Fibroblast of lung (primary cell): ENCODE measurements at places on chromosomes 5 and 9.

DNA sequence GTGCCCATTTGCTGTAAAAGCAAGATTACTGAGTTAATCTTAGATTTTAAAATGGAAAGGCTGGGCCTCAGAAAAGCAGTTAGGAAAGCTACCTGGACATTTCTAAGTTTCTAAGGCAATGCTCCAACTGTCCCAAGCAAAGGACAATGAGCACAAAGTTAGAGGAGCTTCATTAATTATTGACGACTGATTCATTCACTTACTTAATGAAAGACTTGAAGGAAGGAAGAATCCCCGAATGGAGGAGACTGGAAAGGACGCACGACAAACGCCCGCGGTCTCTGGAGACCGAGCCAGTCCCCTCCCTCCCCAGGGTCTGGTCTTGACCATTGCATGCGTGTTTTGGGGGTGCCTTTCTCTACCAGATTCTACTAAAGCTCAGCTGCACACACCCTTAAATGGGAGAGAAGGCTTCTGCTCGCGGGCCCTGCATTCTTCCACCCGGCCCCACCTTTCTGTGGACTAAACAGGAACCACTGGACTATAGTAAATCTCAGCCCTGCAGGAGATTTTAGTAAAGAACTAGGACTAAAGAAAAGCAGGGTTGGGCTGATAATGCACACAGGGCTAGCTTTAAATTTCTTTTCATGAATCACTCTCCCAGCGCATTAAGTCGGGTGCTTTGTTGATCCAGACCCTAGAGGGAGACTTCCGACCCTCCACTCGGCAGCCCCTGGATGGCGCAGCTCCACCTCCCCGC is 44.8 kb downstream of the CTSL start:
- DNase-seq, result no peak

DNA sequence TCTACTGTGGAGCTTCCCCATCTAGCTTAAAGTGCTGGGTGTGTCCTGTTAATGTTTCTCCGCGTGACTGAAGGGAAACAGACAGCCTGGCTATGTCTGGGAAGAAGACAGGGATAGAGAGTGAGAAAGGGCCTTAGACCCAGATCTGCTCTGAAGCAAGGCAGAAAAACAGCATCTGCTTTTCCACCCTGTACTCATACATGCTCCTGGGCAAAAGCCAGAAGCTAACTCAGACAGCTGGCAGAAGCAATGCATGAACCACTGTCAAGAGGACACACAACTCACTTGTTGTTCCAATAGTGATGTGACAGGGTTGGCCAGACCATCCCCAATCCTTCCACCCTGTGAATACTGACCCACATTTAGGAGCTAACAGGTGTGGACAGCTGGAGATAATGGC is 63.3 kb downstream of the DPYSL3 start:
- no peak for DNase-seq

GRCh38 chr5:175489693-175490443 is 11.5 kb downstream of the SFXN1 start:
- DNase-seq, result no peak

- DNase-seq, result no peak
These were observed 47.6 kb downstream of the GGTA1 start for GRCh38 chr9:121452085-121452484.

- DNase-seq, result peak; percentile 92
These were observed 80.4 kb upstream of the ADAMTSL1 start for GRCh38 chr9:18393340-18394130.

- DNase-seq, result no peak
These were observed 30.8 kb downstream of the CNTRL start for GRCh38 chr9:121105531-121105930.

DNA sequence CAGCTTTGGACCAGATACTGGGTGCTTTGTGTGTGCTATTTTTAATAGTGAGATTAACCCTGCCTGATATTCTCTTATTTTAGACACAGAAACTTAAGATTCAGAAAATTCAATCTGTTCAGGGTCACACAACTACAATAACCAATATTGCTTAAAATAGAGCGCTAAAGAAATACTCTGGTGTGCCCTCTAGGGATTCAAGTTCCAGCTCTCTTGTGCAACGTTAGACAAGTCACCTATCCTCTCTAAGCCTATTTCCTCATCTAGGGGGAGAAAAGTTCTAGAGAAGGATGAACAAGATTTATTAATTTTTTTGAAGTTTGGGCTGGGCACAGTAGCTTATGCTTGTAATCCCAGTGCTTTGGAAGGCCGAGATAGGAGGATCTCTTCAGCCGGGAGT is 2.1 kb upstream of the SCAI start:
- DNase-seq, result no peak

GRCh38 chr5:179268966-179269693 is 76.1 kb downstream of the ADAMTS2 start:
- no peak for DNase-seq

DNA sequence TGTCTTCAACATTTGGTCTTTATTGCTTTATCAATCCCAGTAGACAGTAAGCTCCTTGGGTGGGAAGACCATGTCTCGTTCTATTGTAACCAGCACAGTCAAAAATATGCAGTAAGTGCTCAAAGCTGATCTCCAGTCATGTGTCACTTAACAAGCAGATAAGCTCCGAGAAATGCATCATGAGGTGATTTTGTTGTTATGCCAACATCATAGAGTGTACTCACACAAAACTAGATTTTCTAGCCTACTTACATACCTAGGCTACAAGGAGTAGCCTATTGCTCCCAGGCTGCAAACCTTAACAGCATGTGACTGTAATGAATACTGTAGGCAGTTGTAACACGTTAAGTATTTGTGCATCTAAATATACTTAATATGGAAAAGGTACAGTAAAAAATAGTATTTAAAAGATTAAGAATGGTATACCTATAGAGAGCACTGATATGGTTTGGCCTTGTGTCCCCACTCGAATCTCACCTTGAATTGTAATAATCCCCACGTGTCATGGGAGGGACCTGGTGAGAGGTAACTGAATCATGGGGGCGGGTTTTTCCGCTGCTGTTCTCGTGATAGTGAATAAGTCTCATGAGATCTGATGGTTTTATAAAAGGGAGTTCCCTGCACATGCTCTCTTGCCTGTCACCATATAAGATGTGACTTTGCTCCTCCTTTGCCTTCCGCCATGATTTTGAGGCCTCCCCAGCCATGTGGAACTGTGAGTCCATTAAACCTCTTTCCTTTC is 39.8 kb upstream of the PCSK5 start:
- DNase-seq, result no peak

- peak; percentile 18 for DNase-seq
These were observed 13.1 kb downstream of the PSD2 start for GRCh38 chr5:139808481-139809330.

DNA sequence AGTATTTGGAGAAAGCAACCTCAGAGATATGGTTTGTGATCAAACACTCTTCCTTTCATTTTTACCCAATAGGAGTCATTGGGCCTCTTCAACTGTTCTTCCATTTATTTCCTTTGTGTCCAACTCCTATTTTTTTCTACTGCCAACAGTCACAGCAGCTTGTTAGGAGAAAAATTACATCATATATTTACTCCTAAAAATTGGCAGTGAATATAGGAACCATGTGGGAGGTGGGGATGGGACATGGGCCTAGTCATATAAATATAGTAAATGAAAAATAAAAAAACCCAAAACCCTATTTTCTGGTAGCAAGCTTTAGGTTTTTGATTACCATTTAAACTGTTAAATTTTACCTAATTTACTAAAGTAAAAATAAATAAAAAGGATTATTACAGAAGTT is 134.9 kb upstream of the MPDZ start:
- DNase-seq, result peak; percentile 10

GRCh38 chr9:35905912-35906679 is at the start of gene HRCT1:
TSS of gene HRCT1 (plus strand) at chr9:35906202. CDS start at chr9:35906288, 86 bp downstream.
- peak; percentile 97 for DNase-seq

GRCh38 chr5:139377226-139377625 is 5.9 kb downstream of the SLC23A1 start:
- DNase-seq, result no peak

DNA sequence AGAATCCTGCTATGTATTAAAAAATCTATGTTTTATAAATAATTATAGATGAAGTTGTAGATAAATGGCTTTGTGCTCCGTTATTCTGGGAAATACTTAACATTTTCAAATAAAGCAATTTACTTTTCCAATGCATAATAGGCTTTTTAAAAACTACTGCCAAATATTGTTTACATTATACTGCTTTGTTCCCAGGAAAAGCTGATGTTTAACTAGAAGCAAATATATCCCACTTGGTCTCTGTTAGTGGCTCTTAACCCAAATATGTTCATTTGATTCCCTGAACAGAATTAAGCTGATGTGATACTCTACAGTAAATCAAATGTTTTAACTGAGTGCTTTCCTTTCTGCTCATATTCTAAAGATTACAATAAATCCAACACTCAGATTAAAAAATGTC is 326.3 kb downstream of the SLCO4C1 start:
- no peak for DNase-seq

DNA sequence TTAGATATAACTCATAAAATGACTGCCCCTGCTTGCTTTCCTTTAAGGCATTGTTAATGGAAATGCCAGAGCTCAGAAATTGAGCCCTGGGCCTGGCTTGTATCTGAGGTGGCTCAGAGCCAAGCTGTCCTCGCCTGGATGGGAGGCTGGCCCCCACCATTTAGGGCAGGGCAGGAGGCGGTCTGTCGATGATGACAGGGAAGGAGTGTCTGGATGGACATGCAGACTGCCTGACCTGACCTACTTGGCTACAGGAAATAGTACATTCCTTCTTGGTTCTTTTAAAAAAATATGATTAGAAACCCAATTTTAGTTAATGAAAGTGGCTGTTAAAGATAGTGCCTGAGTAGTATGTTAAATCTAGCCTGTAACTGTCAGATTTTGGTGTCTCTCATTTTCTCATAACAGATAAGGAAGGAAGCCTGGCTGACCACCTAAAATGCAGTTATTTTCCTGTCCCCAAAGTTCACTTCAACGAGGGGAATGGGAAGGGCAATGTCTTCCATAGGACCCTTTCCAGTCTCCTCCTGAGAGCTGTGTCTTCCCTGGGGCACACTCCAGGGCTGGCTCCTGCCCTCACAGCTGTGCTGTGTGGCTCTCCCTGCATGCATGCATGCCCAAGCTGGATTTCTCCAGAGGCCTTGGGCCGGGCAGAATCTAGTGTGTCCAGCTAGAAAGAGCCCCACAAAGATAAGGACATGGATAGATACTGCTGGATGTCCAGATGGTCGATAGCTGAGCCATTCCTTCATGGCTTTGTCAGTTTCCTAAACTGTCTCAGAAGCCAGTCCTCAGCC is 42.3 kb downstream of the MACROH2A1 start:
- peak; percentile 68 for DNase-seq

GRCh38 chr5:169876386-169876785 is 103.9 kb downstream of the INSYN2B start:
- peak; percentile 18 for DNase-seq

GRCh38 chr9:76926324-76926741 is 20.4 kb upstream of the PRUNE2 start:
- peak; percentile 91 for DNase-seq

DNA sequence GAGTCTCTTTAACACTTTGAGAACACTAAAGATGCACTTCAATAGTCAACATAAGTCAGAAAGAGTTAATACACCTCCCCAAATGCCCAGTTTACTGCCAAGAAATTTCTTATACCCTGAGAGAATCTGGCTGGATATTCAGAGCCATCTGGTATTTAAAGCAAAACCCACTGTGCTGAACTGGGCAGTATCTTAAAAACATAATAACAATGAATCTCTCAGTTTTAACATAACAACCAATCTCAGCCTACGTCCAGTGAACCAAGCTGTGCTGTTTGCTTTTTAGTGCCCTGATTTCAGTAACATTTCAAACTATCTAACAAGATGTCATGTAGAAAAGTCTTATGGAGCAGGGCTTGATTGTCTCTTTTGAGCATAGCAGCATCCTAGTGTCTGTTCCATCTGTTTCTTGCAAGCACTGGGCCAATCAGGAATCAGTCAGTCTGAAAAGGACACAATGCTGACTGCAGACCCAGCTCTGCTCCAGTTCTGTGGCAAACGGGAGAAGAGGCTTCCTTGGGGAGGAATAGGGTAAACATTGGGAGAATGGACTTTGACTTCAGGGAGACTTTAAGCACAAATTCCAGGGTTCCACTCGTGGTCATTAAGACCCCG is 43.6 kb upstream of the FAM81B start:
- DNase-seq, result no peak

GRCh38 chr9:131663288-131663687 is 76.6 kb downstream of the RAPGEF1 start:
- no peak for DNase-seq

DNA sequence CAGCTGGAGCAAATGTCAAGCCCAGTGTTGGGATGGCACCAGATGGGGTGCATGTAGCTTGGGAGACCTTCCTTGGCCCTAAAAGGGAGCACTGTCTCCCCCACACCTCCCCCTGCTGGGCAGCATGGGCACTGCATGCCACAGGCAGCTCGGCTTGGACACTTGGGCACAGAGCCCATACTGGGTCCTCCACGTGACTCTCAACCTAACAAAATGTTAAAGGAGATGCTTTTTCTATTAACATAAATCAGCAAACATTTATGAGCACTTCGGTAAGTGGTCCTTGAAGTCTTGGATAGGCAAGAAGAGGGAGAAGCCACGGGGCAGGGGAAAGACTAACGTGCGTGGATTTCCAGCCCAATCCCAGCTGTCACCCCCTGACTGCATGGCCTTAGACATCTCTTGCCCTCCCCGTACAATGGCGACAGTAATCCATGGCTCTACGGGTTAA is 23.9 kb upstream of the MAPK9 start:
- peak; percentile 61 for DNase-seq

- DNase-seq, result no peak
These were observed 172.9 kb downstream of the CFAP90 start for GRCh38 chr5:7678030-7678429.

DNA sequence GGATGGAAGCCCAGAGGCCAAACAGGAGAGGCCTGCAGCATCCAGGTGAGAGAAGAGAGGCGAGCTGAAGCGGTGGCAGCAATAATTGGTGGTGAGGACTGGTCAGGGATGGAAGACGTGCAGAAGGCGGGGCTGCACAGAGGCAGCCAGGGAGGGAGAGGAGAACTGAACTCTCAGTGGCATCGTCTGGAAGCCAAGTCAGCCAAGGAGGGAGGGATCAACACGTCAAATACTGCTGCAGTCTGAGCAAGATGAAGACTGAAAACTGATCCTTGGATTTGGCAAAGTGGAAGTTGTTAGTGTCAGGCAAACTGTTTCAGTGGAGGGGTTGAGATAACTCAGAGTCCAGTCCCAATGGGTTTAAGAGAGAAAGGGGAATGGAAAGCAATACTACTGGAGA is 145.4 kb downstream of the CDK5RAP2 start:
- DNase-seq, result peak; percentile 84

GRCh38 chr9:11086561-11086960 is 473.8 kb upstream of the PTPRD start:
- DNase-seq, result peak; percentile 66

- peak; percentile 82 for DNase-seq
These were observed 152.8 kb upstream of the DAP start for GRCh38 chr5:10913841-10914240.

DNA sequence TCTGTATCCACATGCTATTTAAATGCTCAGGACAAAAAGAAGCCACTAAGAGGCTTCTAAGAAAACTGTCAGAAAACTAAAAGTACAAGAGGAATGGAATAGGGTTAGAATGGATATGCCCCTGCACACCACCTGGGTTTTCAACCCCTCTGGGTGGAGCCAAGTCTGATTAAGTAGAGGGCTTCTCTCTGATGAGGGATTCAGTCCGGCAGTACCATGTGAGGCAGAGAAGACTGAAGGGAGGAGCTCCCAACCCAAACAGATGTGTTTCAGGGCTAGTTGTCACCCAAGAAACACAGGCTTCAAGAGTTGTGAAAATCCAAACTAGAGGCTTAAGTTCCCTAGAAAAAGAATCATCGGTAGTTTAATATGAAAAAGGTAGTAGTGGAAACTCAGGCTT is 12.5 kb downstream of the NREP start:
- no peak for DNase-seq
